ENCODE measurements at places on chromosomes 11 and 22.

DNA sequence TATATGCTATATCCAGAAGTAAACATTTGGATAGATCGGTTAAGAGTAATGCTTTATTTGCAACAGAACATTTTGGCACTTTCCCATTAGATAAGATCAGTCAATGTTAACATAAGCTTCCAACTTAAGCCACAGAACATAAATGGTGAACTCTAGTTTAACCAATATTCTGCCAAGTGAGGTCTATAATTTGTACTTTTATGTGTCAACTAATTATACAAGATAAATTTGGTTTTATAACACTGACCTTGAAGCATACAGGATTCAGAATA is 23.5 kb upstream of the BLID start:
- DNase-seq: no peak

- DNase-seq: no peak
Measured at GRCh38 chr22:38073150-38074130, 10.5 kb downstream of the SLC16A8 start.

DNA sequence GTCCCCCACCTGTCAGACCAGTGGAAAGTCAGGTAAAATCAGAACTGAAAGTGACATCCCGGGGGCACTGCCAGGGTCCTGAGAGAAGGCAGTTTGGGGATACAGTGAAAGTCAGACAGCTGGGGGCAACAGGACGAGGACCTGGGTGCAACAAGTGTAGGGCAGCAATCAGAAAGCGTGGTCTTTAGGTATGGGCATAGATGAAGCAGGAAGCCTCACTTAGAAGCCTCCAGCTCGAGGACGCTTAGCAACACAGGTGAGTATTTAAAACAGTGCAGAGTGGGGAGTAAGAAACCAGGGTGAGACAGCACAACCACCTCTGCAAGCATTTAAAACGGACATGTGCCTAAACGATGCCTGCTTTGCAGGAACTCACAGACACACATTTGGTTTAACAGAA is 64.6 kb upstream of the POU2AF1 start:
- DNase-seq: no peak

DNA sequence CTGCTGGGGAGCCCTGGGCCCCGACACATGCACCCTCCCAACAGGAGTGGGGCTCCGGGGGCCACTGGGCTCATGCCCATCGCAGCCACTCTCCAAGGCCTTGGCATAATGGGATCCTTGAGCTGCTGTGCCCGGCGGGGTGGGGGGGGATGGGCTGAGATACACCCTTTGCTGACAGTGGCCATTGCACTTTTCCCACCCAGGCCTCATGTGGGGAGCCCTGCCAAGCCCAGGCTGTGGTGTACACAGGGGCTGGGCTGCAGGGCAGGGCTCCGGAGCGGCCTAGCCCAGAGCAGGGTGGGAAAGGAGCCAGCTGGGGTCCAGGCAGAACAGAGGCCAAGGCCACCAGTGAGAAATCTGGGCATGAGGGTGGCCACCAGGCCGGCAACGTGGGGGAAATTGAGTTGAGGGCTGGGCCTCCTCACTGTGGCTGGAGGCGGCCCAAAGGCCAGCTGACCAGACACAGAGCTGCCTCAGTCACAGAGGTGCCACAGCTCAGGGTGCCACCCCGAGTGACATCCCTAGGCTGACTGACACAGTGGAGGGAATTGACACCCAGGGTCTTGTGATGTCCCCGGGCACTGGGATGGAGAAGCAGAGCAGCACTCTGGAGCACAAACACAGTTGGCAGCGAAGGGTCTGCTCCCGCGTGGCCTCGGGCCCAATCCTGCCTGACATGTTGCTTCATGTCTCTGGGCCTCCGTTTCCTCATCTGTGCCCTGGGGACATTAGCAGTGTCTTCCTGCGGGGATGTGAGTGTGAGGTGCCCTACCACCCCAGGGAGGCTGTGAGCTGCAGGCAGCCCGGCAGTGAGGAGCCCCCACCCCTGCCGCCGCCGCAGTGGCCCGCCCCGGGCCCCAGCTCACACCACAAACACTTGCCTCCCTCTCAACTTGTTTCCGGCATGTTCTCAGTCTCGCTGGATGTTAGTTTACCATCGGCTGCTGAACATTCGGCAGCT is 30.4 kb downstream of the RTN4R start:
- no peak for DNase-seq

GRCh38 chr11:69801513-69802335 is 17.5 kb downstream of the FGF3 start:
- no peak for DNase-seq

- no peak for DNase-seq
Measured at GRCh38 chr11:119396835-119397234, 15.3 kb upstream of the USP2 start.

GRCh38 chr11:71120471-71120896 is 131.9 kb downstream of the SHANK2 start:
- DNase-seq: no peak

GRCh38 chr11:62546929-62547625 is 471 bp upstream of the AHNAK start:
- no peak for DNase-seq

DNA sequence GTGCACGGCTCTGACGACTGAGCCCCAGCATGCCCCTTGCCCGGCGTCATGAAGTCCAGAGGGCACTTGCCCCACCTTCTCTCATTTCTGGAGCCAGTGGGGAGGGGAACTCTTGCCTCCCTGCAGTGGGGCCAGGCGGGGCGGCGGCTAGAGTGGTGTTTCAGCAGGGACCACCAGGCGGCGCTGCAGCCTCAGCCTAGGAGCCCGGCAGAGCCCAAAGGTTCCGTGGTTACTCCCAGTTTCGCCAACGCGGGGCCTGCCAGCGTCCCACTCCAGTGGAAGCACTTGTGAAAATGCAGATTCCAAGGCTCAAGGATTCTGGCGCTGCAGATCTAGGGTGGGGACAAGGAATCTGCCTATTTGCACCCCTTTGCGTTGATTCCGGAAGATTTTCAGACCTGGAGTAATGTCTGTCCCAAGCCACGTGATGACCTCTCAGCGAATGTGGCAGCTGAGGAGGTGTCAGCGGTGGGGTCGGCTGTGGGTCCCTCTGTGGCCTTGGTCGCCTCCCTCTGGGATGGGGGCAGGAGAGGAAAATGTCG is 55.7 kb downstream of the CD82 start:
- DNase-seq: peak; percentile 34

- DNase-seq: no peak
Measured at GRCh38 chr11:102186551-102187191, 76.4 kb downstream of the YAP1 start.

DNA sequence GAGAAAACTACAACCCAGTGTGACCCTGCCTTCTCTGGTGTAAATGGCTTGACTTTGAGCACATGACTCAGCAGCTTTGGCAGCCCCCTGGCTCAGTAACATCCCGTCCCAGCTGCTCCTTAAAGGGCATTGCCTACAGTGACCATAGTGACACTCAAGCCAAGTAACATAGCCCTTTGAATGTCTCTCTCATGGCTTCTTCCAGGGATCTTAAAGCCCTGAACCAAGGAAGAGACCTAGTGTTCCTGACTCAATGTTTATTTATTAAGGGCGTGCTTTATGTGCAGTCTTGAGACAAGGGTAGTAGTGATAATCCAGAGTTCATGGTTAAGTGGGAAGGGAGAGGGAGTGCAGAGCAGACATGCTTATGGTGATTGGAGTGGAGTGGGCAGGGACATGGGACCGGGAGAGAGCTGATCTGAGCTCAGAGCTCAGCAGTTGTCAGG is 125.7 kb downstream of the PARVA start:
- DNase-seq: no peak

DNA sequence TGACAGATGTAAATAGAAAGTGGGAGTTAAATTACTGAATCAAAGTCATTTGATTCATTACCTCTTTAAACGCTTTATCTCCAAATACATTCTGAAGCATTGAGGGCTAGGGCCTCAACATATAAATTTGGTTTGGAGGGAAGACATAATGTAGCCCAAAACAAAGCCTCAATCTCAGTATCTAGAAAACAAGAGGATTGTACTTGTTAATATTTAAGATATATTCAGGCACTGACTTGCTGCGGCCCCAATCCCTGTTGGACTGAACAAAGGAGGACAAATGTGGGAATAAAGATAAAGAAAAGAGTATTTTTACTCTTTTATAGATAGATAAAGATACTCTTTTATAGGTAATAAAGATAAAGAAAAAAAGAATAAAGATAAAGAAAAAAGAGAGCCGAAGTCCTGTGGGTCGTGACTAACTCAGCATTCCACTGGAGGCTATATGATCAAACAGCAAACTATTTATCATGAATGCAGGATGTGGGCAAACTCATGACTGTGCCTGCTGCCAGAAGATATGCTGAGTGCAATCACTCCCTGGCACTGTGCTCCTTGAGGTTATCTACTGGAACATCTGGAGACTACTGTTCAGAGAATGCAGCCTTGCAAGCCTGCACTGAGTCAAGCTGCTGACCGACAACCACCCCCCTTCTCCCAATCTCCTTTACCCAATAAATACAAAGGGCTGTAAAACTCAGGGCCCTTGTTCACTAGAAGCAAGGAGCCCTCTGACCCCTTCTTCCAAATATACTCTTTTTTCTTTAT is 6.9 kb downstream of the OR10V1 start:
- DNase-seq: no peak

- DNase-seq: no peak
Measured at GRCh38 chr11:115550291-115551059, 46.3 kb upstream of the CADM1 start.

DNA sequence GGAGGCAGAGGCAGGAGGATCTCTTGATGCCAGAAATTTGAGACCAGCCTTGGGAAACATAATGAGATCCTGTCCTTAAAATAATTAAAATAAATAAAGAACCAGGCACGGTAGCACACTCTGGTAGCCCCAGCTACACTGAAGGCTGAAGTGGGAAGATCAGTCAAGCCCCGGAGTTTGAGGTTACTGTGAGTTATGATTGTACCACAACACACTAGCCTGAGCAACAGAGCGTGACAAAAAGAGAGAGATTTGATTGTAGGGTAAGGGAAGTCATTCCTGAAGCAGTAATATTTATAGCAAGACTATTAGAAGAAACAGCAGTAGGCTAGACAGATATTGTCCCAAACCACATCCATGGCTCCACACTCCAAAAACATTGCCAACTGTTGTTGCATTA is 1408.4 kb upstream of the TENM4 start:
- no peak for DNase-seq

- no peak for DNase-seq
Measured at GRCh38 chr11:76588455-76589325, 81.9 kb downstream of the LRRC32 start.

GRCh38 chr11:119745112-119745511 is 16.1 kb upstream of the NECTIN1 start:
- DNase-seq: no peak

GRCh38 chr11:64070314-64070681 is 34.6 kb downstream of the FLRT1 start:
- no peak for DNase-seq

GRCh38 chr22:30390974-30391691 is 3.9 kb upstream of the RNF215 start:
- peak; percentile 46 for DNase-seq

DNA sequence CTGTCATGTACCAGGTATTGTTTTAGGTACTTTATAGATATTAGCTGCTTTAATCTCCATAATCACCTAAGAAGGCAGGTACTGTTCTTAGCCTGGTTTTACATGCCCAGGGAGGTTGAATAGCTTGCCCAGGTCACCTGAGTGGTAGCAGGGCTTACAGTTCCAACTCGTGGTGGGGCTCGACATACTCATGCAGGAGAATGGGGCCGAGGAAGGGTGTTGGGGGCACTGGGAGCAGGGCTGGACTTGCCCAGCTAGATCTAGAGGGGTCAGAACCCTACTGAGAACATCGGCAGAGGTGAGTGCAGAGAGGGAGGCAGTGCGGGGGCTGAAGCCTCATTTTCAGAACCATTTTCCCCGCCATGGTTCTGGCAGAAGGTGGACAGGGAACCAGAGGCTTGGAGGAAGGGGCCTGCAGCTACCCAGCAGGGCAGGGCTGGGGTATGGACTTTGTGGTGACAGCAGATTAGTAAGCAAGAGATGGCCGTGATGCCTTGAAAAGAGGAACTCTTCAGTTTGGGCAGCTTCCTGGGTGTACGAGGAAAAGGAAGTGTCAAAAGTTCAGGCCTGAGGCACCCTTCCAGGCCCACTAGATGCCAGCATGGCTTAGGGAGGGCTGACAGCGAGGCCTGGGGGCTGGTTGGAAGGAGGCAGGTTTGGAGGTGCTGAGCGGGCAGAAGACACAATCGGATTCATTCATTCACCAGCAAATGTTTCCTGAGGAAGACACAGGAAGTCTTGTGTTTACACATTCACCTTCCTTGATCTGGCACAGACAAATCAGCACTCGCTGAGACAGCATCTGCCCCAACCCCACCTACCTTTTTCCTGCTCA is 54.7 kb upstream of the LYVE1 start:
- no peak for DNase-seq

- no peak for DNase-seq
Measured at GRCh38 chr11:93765551-93765950, 18.5 kb upstream of the MED17 start.

DNA sequence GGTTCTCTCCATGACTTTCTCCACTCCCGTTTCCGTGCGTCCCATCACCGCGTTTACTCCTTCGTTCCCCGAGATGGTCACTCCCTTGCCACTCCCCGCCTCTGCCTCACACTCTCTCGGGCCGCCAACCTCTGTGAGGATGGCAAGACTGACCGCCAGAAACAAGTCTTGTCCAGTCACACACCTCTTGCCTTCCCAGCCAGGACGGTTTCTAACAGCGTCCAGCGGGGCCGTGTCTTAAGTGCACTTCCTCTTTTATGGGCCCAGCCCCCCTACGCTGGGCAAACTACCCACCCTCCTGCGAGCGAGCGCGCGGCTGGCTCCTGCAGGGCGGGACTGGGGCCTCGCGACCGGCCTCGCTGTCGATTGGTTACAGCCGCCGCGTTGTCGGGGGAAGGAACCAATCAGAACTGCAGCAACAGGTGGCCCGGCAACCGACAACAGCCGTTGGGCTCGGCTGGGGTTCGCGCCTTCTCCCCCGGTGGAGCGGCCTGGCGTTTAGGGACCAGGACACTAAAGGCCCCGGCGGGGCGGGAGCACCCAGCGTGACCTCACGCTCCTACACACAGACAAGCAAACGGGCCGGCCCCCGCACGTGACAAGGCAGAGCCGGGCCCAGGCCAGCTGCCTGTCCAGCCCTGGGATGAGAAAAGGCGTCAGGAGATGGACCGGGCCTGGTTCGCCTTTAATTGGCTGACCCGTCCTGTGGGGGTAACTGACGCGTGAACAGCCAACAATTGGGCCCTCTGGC is 522 bp upstream of the UCP2 start:
- peak; percentile 88 for DNase-seq

GRCh38 chr22:44291265-44291664 is 21.5 kb downstream of the SHISAL1 start:
- DNase-seq: no peak

- DNase-seq: no peak
Measured at GRCh38 chr11:83046621-83047172, 25.0 kb downstream of the RAB30 start.

- no peak for DNase-seq
Measured at GRCh38 chr11:42772886-42773285, 538.9 kb upstream of the API5 start.

DNA sequence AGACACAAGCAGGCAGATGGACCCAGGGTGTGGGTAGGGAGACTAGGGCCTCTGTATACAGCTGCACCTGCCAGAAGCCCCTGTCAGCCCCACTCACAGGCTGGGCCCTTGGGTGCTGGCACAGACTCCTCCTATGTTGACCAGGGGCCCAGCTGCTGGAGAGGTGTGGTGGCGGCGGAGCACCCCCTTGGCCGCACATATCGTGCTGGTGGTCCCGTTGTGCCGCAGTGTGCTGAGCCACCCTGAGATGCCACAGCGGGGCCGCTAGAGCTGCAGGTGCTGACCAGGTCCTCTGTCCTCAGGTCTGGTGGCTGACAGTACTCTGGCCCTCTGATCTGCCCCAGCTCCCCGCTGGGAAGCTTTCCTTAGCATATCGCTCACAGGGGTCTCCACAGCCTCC is 30.2 kb upstream of the B3GAT1 start:
- DNase-seq: no peak

All from stimulated activated CD8-positive, alpha-beta memory T cell treated with anti-CD3 and anti-CD28 coated beads, Interleukin-2, amount 100 ng/mL, for 1 hour (primary cell).